Neural progenitor cell (in vitro differentiated cells): ENCODE measurements at places on chromosomes 13 and 19. TPM values are rescaled to one million over a fixed set of nuclear protein-coding genes. Genes with fewer than 3 reads are reported as not detected.

C19orf81 gene
- total RNA-seq: 1.3 and 6.0 TPM in 2 replicates

CCL25 gene
- total RNA-seq: 1.2 TPM in 1 of 2 replicates, not detected in the other

SLC15A1 gene
- total RNA-seq: not detected in 2 replicates

ACER1 gene
- not detected in 2 replicates for total RNA-seq

KLK7 gene
- 0.28 and 0.36 TPM in 2 replicates for total RNA-seq

USHBP1 gene
- 0.28 and 1.1 TPM in 2 replicates for total RNA-seq

- no peak overlapping the region for H3K27ac ChIP-seq
- H3K36me3 ChIP-seq: no peaks in the 10 kb centered on the region
- peaks cover 100% of the 10 kb centered on the region for H3K27me3 ChIP-seq
- DNase-seq: peak; percentile 48
- H3K4me1 ChIP-seq: peaks cover 16% of the 10 kb centered on the region
Measured at GRCh38 chr19:18777301-18778075, 13.6 kb downstream of the COMP start.

- no peaks in the 10 kb centered on the region for H3K4me1 ChIP-seq
- no peak overlapping the region for H3K4me3 ChIP-seq
- no peaks in the 10 kb centered on the region for H3K27me3 ChIP-seq
Measured at GRCh38 chr19:32032561-32032960, 312.8 kb upstream of the ZNF507 start.

GRCh38 chr19:39936622-39937021, 2.2 kb upstream of the FCGBP start:
- H3K4me1 ChIP-seq: peaks cover 7% of the 10 kb centered on the region
- H3K27me3 ChIP-seq: no peaks in the 10 kb centered on the region
- DNase-seq: no peak
- no peak overlapping the region for H3K27ac ChIP-seq

DNA sequence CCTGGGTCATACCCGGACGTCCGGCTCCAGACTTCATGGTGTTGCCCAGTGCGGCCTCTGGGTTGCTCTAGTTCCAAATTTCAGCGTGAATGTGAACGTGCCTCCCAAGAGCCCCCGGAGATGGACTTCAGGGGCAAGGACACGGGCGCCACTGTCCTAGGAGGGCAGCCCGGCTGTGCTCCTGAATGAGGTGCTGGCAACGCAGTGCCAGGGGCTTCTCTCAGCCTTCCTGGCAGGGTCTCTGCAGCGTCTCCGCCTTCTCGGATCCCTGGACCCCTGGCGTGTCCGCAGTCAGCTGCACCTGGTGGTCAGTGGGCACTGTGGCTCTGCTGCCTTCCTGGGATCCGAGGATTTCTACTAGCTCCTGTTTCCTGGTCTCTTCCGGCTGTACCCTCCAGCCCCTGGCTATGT, 101.7 kb upstream of the MCF2L start:
- no peak overlapping the region for H3K4me3 ChIP-seq
- no peaks in the 10 kb centered on the region for H3K27me3 ChIP-seq
- H3K36me3 ChIP-seq: no peaks in the 10 kb centered on the region
- no peaks in the 10 kb centered on the region for H3K4me1 ChIP-seq
- no peak overlapping the region for H3K27ac ChIP-seq

GRCh38 chr13:21058361-21058760, 3.0 kb downstream of the LATS2 start:
- H3K4me3 ChIP-seq: no peak overlapping the region
- no peak overlapping the region for H3K27ac ChIP-seq
- DNase-seq: no peak
- H3K4me1 ChIP-seq: peaks cover 23% of the 10 kb centered on the region
- H3K27me3 ChIP-seq: no peaks in the 10 kb centered on the region
- no peaks in the 10 kb centered on the region for H3K36me3 ChIP-seq

- no peak for DNase-seq
- H3K27me3 ChIP-seq: peaks cover 29% of the 10 kb centered on the region
- no peak overlapping the region for H3K4me3 ChIP-seq
- H3K4me1 ChIP-seq: no peaks in the 10 kb centered on the region
Measured at GRCh38 chr13:55583953-55584593, 1556.6 kb upstream of the PRR20A start.

GRCh38 chr19:1131718-1132551, 28.1 kb downstream of the GPX4 start:
- H3K4me1 ChIP-seq: peaks cover 19% of the 10 kb centered on the region
- no peaks in the 10 kb centered on the region for H3K27me3 ChIP-seq
- H3K36me3 ChIP-seq: no peaks in the 10 kb centered on the region
- peak overlapping the region; percentile 43 for H3K4me3 ChIP-seq

GRCh38 chr13:42612021-42612765, 38.2 kb downstream of the TNFSF11 start:
- peaks cover 8% of the 10 kb centered on the region for H3K4me1 ChIP-seq
- H3K27ac ChIP-seq: no peak overlapping the region
- H3K4me3 ChIP-seq: no peak overlapping the region

- no peaks in the 10 kb centered on the region for H3K27me3 ChIP-seq
- no peak overlapping the region for H3K4me3 ChIP-seq
- no peaks in the 10 kb centered on the region for H3K36me3 ChIP-seq
- peaks cover 15% of the 10 kb centered on the region for H3K4me1 ChIP-seq
Measured at GRCh38 chr13:53638040-53638439, 609.4 kb downstream of the OLFM4 start.

DNA sequence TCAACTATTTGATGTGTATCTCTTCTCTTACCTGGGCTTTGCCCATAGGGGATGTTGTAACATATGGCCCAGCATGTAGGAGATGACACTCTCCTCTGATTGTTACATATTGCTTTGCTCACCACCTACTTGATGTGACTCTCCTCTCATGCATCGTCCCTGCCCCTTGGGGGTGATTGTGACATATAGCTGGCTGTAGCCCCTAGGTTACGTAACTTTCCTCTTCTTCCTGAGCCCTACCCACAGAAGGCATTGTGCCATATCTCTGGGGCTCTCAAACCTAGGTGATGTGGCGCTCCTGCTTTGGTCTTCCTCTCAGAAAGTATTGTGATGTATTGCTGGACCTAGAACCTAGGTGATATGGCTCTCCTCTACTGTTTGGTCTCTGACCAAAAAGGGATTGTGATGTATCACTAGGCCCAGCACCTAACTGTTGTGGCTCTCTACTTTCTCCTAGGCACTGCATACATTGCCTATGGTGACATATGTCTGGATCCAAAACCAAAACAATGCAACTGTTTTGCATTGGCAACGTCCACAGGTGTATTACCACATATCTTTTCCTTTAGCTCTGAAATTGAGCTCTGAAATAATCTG, 71.9 kb upstream of the ZNF724 start:
- no peaks in the 10 kb centered on the region for H3K36me3 ChIP-seq
- H3K4me3 ChIP-seq: no peak overlapping the region
- no peak overlapping the region for H3K27ac ChIP-seq
- DNase-seq: no peak
- H3K4me1 ChIP-seq: no peaks in the 10 kb centered on the region
- H3K27me3 ChIP-seq: no peaks in the 10 kb centered on the region

DNA sequence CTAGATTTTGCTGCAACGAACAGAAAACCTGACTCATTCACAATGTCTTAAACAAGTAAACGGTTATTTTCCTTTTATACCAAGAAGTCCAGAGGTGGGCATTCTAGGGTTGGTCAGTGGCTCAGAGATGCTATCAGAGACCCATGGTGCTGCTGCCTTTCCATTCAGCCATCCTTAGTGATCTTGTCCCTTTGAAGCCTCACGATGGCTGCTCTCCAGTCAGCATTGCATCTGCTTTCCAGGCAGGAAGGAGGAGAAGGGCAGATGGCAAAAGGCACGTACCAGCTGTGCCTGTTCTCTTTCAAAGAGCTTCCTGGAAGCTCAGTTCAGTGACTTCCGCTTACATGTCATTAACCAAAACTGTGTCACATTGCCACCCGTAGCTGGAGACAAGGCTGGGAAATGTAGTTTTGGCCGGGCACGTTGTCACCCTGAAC, 30.1 kb downstream of the WDFY2 start:
- DNase-seq: no peak
- no peak overlapping the region for H3K27ac ChIP-seq
- no peak overlapping the region for H3K4me3 ChIP-seq
- H3K36me3 ChIP-seq: no peaks in the 10 kb centered on the region

DNA sequence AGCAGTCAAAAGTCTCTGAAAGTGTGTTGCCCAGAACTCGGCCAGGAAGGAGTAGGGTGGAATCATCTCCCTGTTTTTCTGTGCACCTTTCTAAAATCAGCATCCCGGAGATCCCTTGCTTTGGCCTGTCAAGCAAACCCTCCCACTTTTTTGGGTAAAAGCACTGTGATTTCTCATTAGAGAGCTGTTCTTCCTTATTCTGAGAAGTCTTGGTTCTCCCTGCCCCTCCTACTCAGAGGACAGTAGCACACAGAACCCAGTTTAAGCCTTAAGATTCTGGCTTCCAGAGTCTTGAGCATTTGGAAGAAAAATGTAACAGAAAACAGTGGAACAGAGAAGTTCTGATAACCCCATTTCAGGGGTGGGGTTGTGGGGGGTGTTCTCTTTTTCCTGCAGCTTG, 52.6 kb upstream of the KATNAL1 start:
- H3K27me3 ChIP-seq: no peaks in the 10 kb centered on the region
- no peak overlapping the region for H3K4me3 ChIP-seq
- H3K27ac ChIP-seq: no peak overlapping the region
- no peaks in the 10 kb centered on the region for H3K4me1 ChIP-seq
- no peaks in the 10 kb centered on the region for H3K36me3 ChIP-seq

- H3K4me1 ChIP-seq: peaks cover 9% of the 10 kb centered on the region
- H3K36me3 ChIP-seq: no peaks in the 10 kb centered on the region
- no peaks in the 10 kb centered on the region for H3K27me3 ChIP-seq
- no peak for DNase-seq
- peak overlapping the region; percentile 81 for H3K27ac ChIP-seq
Measured at GRCh38 chr19:56314018-56314380, 640 bp downstream of the ZSCAN5A start.

GRCh38 chr19:21626924-21627697, 121.7 kb downstream of the ZNF429 start:
- no peak overlapping the region for H3K4me3 ChIP-seq
- DNase-seq: no peak
- H3K36me3 ChIP-seq: no peaks in the 10 kb centered on the region
- peaks cover 5% of the 10 kb centered on the region for H3K4me1 ChIP-seq

DNA sequence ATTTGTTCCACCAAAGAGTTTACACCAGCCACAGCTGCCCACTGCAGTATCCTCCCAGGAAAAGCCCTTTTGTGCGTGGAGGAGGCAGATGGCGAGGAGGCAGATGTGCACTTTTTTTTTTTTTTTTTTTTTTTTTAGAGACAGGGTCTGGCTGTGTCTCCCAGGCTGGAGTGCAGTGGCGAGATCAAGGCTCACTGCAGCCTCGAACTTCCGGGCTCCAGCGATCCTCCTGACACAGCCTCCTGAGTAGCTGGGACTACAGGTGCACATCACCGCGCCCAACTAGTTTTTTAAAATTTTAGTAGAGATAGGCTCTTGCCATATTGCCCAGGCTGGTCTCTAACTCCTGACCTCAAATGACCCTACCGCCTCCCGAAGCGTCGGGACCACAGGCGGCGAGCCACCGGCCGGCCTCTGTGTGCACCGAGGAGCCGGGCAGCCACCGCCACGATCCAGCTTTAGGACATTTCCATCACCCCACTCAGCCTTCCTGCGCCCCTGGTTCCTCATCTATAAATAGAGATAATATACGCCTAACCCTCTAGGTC, 563 bp upstream of the PDCD5 start:
- H3K36me3 ChIP-seq: no peaks in the 10 kb centered on the region
- peak overlapping the region; percentile 78 for H3K4me3 ChIP-seq
- no peak for DNase-seq
- H3K27ac ChIP-seq: no peak overlapping the region
- no peaks in the 10 kb centered on the region for H3K4me1 ChIP-seq

GRCh38 chr13:76656056-76656455, 230.1 kb downstream of the KCTD12 start:
- H3K27ac ChIP-seq: no peak overlapping the region
- no peaks in the 10 kb centered on the region for H3K27me3 ChIP-seq
- H3K36me3 ChIP-seq: no peaks in the 10 kb centered on the region
- DNase-seq: no peak

DNA sequence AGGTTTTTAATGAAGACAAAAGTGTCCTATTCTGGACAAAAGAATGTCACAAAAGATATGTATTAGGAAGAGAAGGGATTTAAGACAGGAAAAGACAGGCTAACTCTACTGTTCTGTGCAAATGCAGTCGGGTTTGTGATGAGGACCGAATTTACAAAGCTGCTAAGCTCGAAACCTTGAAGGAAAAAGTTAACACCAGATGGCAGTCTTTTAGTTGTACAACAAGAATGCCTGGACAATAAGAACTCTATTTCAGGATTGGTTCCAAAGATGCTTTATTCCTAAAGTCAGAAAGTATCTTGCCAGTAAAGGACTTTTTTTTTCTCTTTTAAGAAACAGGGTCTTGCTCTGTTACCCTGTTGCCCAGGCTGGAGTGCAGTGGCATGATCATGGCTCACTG, 51.1 kb downstream of the HS6ST3 start:
- no peaks in the 10 kb centered on the region for H3K36me3 ChIP-seq
- H3K4me3 ChIP-seq: no peak overlapping the region
- H3K4me1 ChIP-seq: no peaks in the 10 kb centered on the region
